ENCODE measurements at places on chromosomes 7 and 10. TPM values are rescaled to one million over a fixed set of nuclear protein-coding genes. Genes with fewer than 3 reads are reported as not detected.

GRCh38 chr10:110508806-110509544, 11.3 kb downstream of the DUSP5 start:
- DNase-seq, result no peak

GRCh38 chr10:50275650-50276235, 24.4 kb upstream of the ASAH2 start:
- DNase-seq, result peak; percentile 32

DNA sequence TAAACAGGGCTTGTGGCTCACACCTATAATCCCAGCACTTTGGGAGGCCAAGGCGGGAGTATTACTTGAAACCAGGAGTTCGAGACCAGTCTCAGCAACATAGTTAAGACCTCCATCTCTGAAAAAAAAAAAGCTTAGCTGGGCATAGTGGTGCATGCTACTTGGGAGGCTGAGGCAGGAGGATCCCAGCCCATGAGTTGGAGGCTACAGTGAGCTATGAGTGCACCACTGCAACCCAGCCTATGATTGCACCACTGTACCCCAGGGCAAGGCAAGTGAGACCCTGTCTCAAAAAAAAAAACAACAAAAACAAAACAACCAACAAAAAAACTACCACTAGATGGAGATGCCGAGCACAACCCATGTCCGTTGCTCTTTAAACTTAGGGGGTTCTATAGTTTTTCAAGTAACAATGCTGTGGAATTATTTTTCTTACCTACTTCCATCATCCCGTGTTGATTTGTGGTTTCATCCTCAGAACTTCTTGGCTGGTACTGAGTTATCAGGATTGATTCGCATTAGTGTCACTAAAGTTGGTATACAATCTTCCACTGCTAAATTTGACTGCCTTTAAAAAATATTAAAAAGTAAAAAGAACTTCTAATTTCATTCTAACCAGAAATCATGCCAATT, 12.2 kb upstream of the REPIN1 start:
- DNase-seq, result no peak

DNA sequence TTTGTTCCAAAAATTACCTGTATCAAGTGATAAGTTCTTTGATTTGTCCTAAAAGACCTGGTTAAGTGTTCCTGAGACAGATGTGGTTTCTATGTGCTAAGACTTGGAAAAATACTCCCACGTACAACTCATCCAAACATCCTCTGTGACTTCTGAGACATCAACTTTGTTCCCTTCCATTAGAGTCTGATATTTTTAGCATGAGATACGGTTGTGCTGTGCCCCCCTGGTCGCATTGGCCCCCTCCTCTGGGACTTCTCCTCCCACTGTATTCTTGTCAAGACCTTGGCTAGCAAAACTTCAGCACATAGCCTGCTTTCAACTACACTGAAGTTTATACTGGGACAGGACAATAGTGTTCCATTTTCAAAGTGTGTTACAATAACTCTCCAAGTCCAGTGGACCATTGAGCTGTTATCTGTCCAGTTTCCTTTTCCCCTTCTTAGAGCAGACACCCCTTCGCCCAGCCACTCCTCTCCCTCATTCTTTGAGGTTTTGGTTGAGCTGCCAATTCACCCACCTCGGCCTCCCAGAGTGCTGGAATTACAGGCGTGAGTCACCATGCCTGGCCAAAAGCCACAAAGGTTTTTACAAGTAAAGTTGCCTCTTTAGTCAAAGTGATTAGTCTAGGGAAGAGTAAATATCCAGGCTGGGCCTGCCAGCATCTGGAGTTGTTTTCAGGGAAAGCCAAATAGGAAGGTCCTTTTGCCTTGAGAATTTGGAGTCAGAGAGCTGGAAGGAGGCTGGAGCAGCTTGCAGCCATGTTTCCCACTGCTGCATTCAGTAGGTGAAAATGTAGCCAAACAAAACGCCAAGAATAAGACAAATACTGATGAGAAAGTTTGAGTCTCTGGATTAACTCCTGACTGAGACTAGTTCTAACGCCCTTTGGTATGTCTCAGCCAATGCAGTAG, 17.8 kb upstream of the PDLIM1 start:
- peak; percentile 81 for DNase-seq

DNA sequence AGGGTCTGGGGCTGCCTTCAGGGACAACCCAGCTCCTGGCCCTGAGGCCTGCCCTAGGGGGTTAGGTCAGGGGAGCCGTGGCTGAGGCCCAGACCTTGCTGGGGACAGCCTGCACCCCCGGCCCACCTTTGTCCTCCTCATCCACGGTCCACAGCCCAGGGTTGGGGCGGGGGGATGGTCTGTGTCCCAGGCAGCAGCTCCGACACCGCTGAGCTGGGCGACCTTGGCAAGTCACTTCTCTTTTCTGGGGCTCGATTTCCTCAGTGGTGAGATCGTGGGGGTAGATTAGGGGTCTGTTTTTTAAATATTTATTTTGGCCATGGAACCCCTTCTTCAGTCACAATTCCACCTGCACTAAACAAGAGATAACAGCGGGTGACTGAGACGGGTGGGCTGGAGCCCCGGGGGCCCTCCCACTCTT, 30.9 kb downstream of the DNAJB12 start:
- DNase-seq, result peak; percentile 81

Gene INHBA
- 0.49 TPM for polyA plus RNA-seq

Gene ELN
- 14.9 TPM for polyA plus RNA-seq

Gene SLC13A4
- polyA plus RNA-seq, result not detected

- DNase-seq, result peak; percentile 54
Measured at GRCh38 chr10:132392811-132393694, 3.9 kb upstream of the PWWP2B start.

GRCh38 chr10:29694121-29694520, 59.4 kb upstream of the SVIL start:
- DNase-seq, result no peak

GRCh38 chr7:6430271-6430940, 17.3 kb downstream of the DAGLB start:
- no peak for DNase-seq
